Left colon (tissue), 2 donors: ENCODE measurements at places on chromosomes 7 and 10.
A peak's percentile ranks its signal among the peaks of the same experiment; 100 is the strongest.

- no peak for DNase-seq
Observed at GRCh38 chr7:4159761-4160554, 522.1 kb upstream of the FOXK1 start.

- no peak for DNase-seq
Observed at GRCh38 chr7:44445986-44446671, 44.3 kb downstream of the NUDCD3 start.

- DNase-seq, result peak; percentile 73
Observed at GRCh38 chr10:128210215-128211063, 84.2 kb upstream of the MKI67 start.

DNA sequence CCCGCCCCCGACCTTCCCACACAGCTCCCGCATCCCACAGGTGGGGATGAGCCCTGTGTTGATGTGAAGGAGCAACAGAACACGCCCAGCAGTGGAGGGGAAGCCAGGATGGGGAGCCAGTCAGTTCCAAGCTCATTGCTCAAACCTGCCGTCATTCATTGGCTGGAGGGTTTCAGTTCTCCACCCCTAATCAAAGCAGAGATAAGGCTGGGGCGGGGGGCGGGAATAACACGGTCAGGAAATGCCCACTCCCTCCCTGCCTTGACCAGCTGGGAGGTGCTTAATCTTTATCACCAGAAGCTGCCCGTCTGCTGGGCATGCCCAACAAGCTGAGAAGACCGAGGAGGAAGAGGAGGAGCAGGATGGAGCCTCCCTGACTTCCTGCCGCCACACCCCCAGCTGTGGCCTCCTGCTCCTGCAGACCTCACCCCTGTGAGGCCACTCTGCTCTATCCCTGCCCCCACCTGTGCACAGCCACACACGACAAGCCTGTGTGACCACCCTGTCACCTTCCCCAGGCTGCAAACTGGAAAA lies 265.1 kb downstream of the ZEB1 start:
- DNase-seq, result no peak

DNA sequence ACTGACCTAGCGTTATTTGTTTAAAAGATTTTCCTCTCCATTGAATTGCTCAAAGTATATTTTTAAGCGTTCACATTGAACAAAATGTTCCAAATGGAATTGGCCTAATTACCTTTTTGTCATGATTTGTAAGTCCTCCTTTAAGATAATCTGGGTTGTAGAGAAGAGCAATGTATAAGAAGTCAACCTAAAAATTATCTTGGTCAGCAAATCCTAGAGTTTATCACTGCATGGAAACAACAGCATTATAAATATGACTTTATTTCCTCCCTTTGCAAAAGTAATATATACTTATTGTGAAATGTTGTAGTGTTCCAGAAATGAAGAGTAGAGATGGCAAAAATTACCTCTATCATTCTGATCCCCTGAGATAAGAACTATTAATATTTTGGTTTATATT lies 59.2 kb downstream of the TAX1BP1 start:
- no peak for DNase-seq

- no peak for DNase-seq
Observed at GRCh38 chr10:80051993-80052392, 26.5 kb upstream of the TMEM254 start.

DNA sequence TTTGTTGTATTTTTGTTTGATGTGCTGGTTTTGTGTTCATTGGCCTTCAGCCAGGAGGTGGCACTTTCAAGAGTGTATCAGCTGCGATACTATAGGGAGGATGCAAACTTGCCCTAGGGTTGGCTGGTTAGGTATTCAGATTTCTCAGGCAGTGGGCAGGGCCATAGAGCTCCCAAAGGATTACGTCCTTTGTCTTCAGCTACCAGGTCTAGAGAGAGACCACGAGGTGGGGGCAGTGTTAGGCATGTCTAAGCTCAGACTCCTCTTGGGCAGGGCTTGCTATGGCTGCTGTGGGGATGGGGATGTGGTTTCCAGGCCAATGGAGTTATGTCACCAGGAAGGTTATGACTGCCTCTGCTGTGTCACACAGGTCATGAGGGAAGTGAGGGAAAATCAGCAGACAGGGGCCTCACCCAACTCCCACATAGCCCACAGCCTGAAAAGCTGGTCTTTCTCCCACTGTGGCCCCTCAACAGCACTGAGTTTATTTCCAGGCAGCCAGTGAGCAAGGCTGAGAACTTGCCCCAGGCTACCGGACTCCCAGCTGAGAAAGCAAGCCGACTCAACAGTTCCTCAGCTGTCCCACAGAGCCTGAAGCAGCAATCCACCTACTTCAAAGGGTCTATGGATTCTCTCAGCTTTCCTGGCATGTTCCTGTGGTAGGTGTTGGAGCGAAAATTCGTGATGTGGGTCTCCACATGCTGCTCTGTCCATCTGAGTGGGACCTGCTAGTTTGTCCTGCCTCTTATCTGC lies 227.4 kb upstream of the COBL start:
- no peak for DNase-seq

- DNase-seq, result no peak
Observed at GRCh38 chr7:30707391-30708357, 25.4 kb upstream of the CRHR2 start.

GRCh38 chr7:79216236-79216635 lies 237.2 kb downstream of the MAGI2 start:
- DNase-seq, result no peak

GRCh38 chr10:6221971-6222751 lies 19.4 kb downstream of the PFKFB3 start:
- DNase-seq, result no peak

- no peak for DNase-seq
Observed at GRCh38 chr7:132098327-132098726, 477.9 kb downstream of the PLXNA4 start.

- no peak for DNase-seq
Observed at GRCh38 chr10:15238555-15239335, 70.3 kb upstream of the NMT2 start.

- peak; percentile 55 for DNase-seq
Observed at GRCh38 chr10:50417886-50418830, 166.8 kb upstream of the ASAH2 start.

GRCh38 chr7:38318241-38318640 lies 44.8 kb upstream of the TARP start:
- DNase-seq, result no peak

- no peak for DNase-seq
Observed at GRCh38 chr10:33398796-33399195, 64.3 kb upstream of the NRP1 start.

DNA sequence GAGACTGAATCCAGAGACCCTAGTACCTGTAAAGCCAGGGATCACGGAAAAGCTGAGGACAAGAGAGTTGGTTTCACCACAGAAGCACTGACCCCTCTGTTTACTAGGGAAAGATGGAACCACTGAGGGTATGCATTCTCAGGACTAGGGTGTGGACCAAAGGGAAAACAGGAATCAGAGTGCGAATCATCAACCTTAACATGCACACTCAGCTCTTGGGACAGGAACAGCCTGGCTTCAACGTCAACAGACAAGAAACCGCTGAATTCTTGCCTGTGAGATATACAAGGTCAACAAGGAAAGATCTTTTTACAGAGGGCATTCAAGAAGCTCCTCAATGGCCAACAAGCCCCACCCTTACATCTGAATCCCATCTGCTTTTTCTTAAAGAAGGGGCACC lies 14.9 kb downstream of the TNRC18 start:
- no peak for DNase-seq

DNA sequence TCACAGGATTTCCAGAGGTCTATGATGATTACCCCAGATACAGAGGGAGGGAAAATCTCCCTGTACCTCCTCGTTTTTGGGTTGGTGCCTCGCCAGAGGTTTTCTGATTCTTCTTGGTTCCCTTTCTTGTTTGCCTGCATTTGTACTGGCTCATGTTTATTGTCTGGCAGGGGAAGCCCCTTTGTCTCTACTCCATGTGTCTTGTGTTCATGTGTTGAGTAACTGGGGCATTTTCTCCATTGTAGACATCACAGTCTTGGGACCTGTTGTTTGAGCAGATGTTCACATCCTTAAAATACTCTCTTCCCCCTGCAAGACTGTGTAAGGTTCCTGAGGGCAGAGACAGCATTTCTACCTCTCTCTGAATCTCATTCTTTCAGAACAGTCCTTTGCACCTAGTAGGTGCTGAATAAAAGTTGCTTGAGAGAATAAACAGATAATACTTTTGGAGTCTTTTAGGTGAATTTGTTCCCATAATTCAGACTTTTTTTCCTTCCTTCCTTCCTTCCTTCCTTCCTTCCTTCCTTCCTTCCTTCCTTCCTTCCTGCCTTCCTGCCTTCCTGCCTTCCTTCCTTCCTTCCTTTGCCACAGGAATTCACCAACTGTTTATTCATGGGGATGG lies 25.1 kb downstream of the CDK14 start:
- DNase-seq, result no peak

DNA sequence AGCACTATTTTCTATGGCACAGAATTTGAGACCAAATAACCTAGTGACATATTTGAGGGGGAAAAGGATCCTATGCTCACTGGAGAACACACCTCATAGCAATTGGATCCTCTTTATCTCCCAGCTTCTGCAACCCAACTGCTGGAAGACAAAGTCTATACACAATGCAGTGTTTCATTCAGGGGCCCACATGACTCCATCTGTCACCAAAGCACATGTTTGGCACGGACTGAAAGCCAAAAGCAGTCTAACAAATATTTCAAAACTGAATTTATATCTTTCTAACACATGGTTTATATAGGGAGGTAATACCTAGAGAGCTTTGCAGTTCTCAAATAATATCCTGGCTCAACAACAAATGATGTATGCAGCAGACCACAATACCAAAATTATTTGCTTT lies 39.2 kb downstream of the ADAM12 start:
- no peak for DNase-seq

- DNase-seq, result no peak
Observed at GRCh38 chr7:54888734-54889082, 129.7 kb upstream of the SEC61G start.

DNA sequence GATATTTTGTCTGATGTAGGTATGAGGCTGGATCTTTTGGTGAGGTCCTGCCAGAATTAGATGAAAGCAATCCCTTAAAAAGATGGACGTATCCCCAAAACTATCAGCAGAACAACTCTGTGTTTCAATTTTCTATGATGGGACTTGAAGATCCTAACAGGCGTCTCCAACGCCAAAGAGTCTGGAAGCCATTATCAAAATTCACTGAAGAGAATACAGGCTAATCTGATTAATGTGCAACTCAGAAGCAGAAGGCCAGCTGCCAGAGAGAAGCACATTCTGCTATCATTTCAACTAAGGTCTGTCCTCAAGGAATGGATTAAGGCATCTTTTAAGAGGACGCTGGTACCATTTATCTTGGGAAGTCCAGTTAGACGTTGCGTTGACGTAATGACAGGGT lies 119.7 kb downstream of the FGFR2 start:
- DNase-seq, result no peak

- no peak for DNase-seq
Observed at GRCh38 chr7:119842337-119842736, 430.6 kb upstream of the KCND2 start.

- no peak for DNase-seq
Observed at GRCh38 chr7:32803406-32804141, 88.0 kb downstream of the KBTBD2 start.

DNA sequence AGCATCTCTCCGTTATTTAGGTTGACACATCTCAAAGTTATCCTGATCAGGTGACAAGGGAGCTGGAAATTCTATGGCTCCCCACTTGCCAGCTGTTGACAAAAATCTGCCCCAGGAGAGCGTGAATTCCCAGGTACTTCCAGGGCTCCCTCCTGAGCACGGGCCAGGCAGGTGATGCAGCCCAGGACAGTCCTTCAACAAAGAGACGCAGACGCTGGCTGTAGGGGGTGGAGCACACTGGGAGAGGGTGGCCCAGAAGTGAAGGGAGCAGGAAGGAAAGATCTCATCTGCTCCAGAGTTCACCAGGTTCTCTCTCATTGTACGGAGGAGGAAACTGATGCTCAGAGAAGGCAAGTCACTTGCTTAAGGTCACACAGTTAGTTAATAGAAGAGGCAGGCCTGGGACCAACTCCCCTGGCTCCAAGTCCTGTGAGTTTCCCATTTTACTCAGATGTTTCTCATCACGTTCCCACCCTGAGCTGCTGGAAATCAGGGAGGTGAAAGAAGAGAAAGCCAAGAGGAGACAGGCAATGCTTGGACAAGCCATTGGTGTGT lies 41.0 kb upstream of the CHST3 start:
- DNase-seq, result no peak

DNA sequence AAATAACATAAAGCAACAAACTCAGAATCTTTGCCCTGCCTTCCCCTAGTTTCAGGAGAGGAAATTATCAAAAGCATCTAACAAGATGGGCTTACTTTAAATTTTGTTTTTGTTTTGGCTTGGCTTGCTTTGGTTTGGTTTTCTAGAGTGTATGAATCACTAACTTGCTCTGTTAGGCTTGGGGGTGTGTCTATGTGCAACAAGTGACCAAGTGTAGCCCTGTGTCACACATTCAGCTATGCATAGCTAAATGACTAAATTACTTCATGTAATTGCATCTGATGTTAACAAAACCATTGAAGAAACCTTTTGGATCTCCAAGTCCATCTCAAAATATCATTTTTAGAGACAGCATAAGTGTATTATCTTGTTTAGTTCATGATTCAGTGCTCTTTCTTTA lies 251.0 kb downstream of the TFEC start:
- no peak for DNase-seq

GRCh38 chr7:46156853-46157252 lies 235.8 kb upstream of the IGFBP3 start:
- DNase-seq, result no peak

DNA sequence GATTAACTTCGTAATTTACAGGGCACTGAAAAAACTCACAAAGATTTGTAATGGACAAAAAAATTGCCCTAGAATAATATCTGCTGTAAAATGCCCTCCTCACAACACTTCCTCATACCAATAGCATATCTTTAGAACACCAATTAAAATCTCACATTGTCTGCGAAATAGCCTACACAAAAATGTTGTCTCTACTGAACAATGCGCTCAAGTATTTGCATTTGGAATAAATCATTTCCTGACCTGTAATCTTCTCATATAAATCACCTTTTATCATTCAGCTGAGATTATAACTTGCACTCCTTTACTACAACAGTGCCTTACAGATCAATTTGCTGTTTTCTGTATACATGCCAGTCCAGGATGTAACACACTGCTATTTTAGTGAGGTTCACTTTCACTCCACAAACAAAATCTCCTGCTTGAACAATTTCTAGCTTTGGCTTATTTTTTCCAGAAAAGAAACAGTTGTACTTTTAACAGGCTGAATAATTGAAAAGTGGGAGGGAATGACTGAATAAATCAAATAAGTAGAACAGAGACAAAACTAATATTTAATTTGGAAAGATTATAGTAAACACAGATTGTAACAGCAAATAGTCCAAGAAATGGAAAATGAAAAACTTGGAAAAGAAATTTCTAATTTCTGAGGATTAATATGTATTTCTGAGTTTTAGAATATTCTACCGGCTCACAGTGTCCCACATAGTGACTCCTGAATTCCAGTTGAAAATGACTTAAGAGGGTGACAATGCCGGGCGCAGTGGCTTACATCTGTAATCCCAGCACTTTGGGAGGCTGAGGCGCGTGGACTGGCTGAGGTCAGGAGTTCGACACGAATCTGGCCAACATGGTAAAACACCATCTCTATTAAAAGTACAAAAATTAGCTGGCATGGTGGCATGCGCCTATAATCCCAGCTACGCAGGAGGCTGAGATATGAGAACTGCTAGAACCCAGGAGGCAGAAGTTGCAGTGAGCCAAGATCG lies 30.6 kb downstream of the JMJD1C start:
- DNase-seq, result no peak
